ENCODE measurements at places on chromosomes 1 and 21. TPM values are rescaled to one million over a fixed set of nuclear protein-coding genes. Genes with fewer than 3 reads are reported as not detected.

Gene KRTAP21-2
- total RNA-seq: not detected

Gene VTCN1
- total RNA-seq: not detected

Gene CACNA1E
- not detected for total RNA-seq

Gene TLCD4
- 0.10 TPM for total RNA-seq

Gene PDE4DIP
- 37.9 TPM for total RNA-seq

Gene DDAH1
- total RNA-seq: 14.9 TPM

Gene ARTN
- total RNA-seq: 138 TPM

Gene ERG
- 0.49 TPM for total RNA-seq

Gene NT5C1A
- not detected for total RNA-seq

Gene KRTAP19-3
- total RNA-seq: not detected

Gene C8A
- not detected for total RNA-seq

Gene AGPAT3
- total RNA-seq: 41.6 TPM

Gene CCDC185
- total RNA-seq: not detected

Gene DDX20
- total RNA-seq: 19.0 TPM

Gene FMO1
- total RNA-seq: not detected

Gene CELA3B
- not detected for total RNA-seq

Gene ANXA9
- total RNA-seq: 0.95 TPM
